Chondrocyte (in vitro differentiated cells): ENCODE measurements at places on chromosomes 2 and 18. TPM values are rescaled to one million over a fixed set of nuclear protein-coding genes. Genes with fewer than 3 reads are reported as not detected.

The CPLX4 gene
- not detected in 3 replicates for total RNA-seq

The PLB1 gene
- 4.4 to 8.2 TPM (median 5.8 TPM) in 3 replicates for total RNA-seq

The PER2 gene
- total RNA-seq = 2.7 to 3.3 TPM (median 2.9 TPM) in 3 replicates

The PROKR1 gene
- not detected in 3 replicates for total RNA-seq

The AGXT gene
- not detected in 3 replicates for total RNA-seq

The FOXD4L1 gene
- 0.44 TPM in 1 of 3 replicates, not detected in the others for total RNA-seq

The GALNT5 gene
- 14.2 to 30.0 TPM (median 14.4 TPM) in 3 replicates for total RNA-seq

The PDE1A gene
- total RNA-seq = 0.69 to 4.5 TPM (median 1.1 TPM) in 3 replicates

The POU3F3 gene
- total RNA-seq = 7.2 to 55.0 TPM (median 7.7 TPM) in 3 replicates

The MDH1B gene
- total RNA-seq = 0.82 to 1.5 TPM (median 0.90 TPM) in 3 replicates

The PCARE gene
- total RNA-seq = not detected in 3 replicates

The STARD6 gene
- not detected in 3 replicates for total RNA-seq

The ASB18 gene
- not detected in 3 replicates for total RNA-seq

The FAM237A gene
- not detected in 3 replicates for total RNA-seq

DNA sequence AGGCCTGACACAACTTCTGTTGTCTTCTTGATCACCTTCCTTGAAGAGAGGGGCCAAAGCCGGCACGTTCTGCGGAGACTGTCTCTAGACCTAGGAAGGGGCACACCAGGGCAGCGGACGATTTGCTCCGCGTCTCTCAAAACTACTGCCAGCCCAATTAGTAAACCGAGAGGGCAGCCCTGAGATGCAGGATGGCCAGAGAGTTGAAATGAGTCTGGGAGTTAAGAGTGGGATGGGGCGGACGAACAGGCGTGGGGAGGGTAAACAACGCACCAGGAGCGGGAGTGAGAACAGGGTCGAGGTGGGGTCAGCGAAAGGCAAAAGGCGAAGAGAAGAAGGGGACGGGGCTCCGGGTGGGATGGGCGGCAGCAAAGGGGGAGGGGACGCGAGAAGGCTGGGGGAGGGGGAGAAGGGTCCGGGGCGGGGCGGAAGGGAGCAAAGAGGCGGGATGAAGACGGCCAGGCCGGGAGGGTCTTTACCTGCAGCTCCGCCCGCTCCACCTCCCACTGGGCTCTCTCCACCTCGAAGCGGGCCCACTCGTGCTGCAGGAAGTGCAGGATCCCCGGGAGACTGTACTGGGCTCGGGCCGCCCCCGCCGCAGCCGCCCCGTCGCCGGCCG, 476 bp downstream of the STRN start:
- no peak for DNase-seq

- DNase-seq = no peak
Observed at GRCh38 chr2:221779614-221780067, 207.5 kb upstream of the EPHA4 start.

GRCh38 chr2:112074506-112074905, 19.4 kb downstream of the TMEM87B start:
- no peak for DNase-seq

DNA sequence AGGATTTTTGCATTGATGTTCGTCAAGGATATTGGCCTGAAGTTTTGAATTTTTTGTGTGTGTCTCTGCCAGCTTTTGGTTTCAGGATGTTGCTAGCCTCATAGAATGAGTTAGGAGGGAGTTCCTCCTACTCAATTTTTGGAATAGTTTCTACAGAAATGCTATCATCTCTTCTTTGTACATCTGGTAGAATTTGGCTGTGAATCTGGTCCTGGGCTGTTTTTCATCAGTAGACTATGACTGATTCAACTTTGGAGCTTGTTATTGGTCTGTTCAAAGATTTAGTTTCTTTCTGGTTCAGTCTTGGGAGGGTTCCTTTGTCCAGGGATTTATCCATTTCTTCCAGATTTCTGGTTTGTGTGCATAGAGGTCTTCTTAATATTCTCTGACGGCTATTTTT, 166.7 kb downstream of the ST6GAL2 start:
- DNase-seq = no peak

DNA sequence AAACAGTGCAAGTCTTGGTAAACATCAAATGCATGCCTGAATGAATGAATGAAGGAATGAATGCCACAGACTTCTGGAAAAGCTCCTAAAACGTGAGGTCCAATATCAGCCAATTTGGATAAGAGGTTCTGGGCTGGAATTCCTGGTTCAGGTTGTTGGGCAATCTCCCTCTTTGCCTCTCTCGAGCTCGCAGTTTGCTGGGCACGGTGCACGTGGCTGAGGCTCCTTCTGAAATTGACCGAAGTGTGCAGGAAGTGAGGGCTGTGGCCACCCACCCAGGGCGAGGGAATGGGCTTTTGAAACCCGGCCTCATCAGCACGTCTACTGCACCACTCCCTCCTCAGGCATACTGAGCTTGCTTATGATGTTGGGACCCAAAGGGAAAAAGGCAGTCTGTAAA, 288.8 kb upstream of the HS6ST1 start:
- peak; percentile 53 for DNase-seq

GRCh38 chr2:21268878-21269224, 145.1 kb downstream of the TDRD15 start:
- no peak for DNase-seq

DNA sequence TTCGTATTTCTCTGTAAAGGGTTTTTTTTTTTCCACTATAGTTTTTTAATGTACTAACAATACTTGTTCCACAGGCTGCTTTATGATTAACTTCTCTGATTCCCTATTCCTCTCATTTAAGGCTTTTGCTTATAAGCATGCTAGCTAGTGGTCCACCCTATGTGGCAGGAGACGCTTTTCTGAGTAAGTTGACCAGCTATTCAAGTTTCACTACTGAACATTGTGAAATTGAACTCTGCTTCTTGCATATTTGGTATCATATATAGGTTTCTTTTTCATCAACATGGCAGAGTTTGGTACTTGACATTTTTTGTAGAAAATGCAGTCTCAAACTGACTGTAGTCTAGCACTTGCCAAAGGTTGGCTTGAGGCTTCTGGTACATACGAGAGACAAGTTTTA, 74.2 kb downstream of the OTX1 start:
- no peak for DNase-seq

- no peak for DNase-seq
Observed at GRCh38 chr2:57450170-57450569, 596.4 kb upstream of the VRK2 start.

DNA sequence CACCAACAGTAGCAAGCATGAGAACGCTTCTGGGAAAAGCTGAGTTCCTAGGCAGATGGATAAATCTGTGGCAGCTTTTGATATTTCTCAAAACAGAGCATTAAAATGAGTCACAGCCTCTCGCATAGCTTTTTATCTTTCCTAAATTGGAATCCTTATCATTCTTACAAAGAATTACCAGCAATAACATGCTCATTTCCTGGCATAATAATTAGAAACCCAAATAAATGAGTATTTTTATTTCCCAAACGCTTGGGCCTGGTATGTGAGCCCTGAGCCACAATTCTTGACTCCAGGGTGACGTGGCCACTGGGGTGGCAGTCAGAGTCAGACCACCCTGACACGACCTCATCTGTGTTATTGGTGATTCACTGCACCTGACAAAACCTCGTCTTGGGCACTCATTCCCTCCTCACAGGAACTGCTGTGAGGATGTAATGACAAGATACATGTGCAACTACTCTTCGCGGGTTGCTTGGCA, 210.7 kb downstream of the ARL4C start:
- no peak for DNase-seq

GRCh38 chr2:175580652-175581051, 399.1 kb upstream of the ATP5MC3 start:
- DNase-seq = no peak

DNA sequence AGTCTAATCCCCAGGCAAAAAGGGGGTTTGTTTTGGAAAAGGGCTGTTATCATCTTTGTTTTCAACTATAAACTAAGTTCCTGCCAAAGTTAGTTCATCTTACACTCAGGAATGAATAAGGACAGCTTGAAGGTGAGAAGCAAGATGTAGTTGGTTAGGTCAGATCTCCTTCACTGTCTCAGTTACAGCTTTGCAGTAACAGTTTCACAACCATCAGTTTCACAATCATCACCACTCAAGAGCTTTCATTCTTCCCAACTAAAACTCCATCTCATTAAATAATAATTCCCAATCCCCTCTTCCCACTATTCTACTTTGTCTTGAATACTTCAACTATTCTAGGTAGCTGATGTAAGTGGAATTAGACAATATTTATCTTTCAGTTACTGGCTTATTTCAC, 200.9 kb downstream of the NYAP2 start:
- no peak for DNase-seq

- no peak for DNase-seq
Observed at GRCh38 chr2:233384015-233384414, 29.7 kb downstream of the DGKD start.

DNA sequence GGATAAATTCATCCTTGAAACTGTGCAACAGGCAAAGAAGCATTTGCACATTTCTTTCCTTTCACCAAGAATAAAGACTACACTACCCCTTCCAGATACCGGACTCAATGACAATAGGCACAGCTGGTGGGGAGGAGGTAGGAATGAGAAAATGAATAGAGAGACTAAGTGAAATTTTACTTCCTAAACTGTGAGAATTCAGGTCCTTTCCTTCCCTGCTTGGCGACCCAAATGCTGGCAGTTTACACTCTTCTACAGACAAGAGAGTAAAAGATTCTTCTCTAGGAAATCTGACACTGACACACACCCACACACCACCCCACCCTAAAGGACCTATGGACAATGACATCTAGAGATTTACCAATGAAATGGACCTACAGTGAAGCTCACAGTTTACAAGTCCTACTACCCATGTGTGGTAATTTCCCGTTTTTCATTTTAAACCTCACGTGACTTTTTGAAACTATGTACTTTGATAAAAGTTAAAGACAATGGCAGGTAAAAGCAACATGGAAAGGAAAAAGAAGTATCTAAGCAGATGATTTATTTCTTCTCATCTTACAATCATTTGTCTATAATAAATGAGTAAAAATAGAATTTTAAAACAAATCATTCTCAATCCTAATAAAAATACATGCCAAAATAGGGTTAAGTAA, 27.9 kb downstream of the REV1 start:
- no peak for DNase-seq

- DNase-seq = no peak
Observed at GRCh38 chr2:45614871-45615415, 3.9 kb upstream of the SRBD1 start.

DNA sequence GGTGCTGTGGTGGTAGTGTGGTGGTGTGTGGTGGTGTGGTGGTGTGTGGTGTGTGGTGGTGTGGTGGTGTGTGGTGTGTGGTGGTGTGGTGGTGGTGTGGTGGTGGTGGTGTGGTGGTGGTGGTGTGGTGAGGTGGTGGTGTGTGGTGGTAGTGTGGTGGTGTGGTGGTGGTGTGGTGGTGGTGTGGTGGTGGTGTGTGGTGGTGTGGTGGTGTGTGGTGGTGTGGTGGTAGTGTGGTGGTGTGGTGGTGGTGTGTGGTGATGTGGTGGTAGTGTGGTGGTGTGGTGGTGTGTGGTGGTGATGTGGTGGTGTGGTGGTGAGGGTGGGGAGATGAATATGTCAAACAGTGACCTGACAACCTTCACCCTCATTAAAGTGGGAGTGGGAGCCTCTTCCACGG, 55.6 kb upstream of the DLGAP1 start:
- DNase-seq = no peak

GRCh38 chr2:64024259-64024949, 5.2 kb upstream of the VPS54 start:
- DNase-seq = no peak

DNA sequence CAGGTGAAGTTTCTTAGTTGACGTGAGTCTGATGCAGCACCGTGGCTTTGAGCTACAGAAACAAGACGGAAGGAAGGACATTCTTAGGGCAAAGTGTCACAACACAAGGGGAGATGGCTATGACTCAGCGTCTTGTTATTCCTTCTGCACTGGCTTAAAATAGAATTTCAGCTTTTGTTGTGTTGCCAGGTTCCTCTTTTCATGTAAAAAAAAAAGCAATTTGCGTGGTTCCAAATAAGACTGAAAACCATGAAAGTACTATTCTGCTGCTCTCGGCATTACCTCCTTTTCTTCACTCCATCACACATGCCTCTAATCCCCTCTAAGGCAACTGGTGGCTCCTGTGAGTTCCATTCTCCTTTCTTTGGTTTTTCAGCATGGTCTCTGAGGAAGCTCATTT, 150.1 kb downstream of the ANTXR1 start:
- no peak for DNase-seq

GRCh38 chr18:274313-274712, 6.5 kb upstream of the THOC1 start:
- DNase-seq = no peak

- no peak for DNase-seq
Observed at GRCh38 chr2:66443979-66444861, 9.3 kb downstream of the MEIS1 start.

DNA sequence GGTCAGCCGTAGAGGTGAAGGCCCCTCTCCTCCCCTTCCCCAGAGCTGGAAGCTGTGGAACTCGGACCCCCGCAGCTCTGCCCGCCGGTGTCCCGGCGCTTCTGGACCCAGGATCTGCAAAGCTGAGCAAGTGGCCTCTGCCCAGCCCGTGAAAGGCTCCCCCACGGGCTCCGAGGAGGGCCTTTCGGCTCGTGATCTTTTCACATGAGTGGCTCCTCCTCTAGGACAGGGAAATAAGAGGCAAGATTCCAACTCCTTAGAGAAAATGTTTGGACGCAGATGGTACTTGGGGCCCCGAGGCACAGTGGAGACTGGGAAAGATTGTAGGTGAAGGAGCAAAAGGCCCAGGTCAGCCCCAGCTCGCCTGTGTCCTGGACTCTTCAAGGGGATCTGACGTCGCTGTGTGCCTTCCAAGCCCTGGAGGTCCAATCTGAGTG, 48.2 kb upstream of the SP3 start:
- no peak for DNase-seq

GRCh38 chr2:119011162-119011909, 69.3 kb downstream of the MARCO start:
- no peak for DNase-seq

- no peak for DNase-seq
Observed at GRCh38 chr2:57460396-57461276, 586.0 kb upstream of the VRK2 start.

- DNase-seq = no peak
Observed at GRCh38 chr2:148917431-148917830, 42.4 kb downstream of the KIF5C start.

DNA sequence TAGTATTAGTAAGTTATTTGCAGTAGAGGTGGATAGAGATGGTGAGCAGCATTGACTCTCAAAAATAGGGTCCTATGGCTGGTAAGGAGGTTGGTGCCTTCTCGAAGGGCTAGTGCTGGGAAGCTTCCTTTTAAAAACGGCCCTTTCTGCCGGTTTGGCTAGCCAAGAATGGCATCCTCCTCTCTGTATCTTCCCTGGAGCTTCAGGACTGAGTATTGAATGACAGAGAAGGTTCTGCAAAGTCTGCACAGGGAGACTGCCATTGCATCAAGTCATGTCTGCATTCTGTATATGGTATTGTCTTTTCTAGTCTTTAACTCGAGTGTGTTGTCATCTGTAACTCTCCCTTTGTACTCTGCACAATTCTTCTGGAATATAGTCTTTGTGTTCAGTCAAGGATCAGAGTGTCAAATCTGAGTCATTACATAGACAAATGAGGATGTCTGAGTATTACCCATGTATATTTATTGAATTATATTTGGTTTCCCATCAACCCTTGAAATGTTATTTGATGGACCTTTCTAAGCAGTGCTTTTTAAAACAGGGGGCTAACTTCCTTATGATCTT, 1.1 kb downstream of the LDLRAD4 start:
- no peak for DNase-seq

GRCh38 chr2:188598551-188598950, 306.9 kb downstream of the GULP1 start:
- DNase-seq = no peak

- no peak for DNase-seq
Observed at GRCh38 chr2:157364257-157364974, 38.8 kb upstream of the ERMN start.
